SHP77 (cell line): ENCODE measurements at places on chromosomes 2 and 18.

DNA sequence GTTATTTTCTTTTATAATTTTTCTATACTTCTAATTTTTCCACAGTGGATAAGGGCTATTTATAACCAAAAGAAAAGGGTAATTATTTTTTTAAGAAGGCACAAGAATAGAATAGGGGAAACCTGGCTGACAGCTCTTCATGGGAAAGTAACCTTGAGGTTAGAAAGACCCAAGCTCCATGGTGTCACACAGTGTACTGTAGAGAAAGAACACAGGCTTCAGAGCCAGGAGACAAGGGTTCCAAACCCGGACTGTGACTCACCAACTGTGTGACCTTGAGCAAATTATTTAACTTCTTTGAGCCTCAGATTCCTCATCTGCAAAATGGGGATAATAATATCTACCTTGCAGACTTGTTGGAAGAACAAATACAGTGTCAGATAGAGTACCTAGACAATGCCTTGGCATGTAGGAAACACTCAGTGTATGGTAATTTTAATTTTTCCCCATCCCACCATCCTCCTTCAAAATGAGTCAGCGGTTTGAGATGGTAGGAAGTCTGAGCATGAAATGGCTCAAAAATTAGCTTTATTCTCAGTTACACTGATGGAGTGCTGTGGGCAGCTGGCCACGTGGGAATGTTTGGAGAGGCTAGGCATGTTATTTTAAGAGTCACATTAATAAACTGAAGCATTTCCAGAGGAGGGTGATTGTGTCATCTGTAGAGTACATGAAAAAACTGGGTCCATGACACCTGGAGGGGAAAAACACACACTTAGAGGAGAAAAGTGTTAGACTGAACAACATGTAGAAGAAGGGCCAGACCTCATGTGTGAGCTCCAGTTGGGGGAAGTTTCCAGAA lies 36.7 kb downstream of the TMEM37 start:
- DNase-seq, result peak; percentile 9

DNA sequence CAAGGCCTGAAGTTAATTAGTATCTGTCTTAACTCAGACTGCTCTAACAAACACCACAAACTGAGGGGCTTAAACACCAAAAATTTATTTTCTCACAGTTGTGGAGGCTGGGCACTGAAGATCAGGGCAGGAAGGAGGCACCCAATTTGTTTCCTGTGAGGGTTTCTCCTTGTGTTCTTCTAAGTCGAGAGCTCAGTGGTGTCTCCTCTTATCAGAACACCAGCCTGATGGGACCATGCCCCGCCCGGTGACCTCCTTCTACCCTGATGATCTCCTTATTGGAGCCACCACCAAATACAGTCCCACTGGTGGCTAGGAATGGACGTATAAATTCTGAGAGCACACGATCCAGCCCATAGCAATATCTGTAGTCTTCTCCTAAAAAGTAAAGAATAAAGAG lies 20.5 kb downstream of the TMEM18 start:
- DNase-seq, result no peak

GRCh38 chr2:122168799-122169198 lies 413.3 kb downstream of the TSN start:
- DNase-seq, result no peak

DNA sequence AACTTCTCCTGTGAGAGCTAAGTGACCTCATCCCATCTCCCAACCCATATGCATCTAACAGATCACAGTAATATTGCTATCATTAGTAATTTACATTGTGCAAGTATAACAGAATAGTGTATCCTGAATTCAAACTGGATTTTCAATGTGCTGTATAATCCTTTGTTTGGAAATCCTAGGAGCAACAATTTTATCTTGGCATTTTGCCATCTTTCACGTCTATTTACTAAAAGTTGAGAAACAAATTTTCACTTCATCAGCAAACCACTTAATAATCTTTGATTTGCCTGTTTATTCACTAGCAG lies 3.8 kb downstream of the HNRNPLL start:
- DNase-seq, result no peak

DNA sequence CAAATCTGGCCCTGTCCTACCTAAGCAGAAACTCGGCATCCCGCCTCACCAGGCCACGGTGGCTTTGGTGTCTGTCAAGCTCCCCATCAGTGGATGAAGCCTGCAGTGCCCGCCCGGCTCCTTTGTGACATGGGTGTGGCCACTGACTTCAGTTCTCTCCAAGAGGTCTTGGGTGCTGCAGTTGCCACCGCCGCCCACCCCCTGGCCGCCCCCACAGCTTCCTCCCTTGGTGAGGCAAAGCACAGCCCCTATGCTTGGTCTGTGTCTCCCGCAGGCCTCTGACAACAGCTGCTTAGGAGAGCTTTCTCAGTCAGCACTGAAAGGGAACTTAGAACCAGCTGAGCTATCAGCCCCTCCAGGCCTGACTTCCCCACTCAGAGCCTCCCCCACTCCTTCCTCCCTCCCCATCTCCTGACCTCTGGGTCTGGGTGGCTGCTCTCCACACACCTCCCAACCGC lies 22.9 kb upstream of the GPR55 start:
- DNase-seq, result no peak

DNA sequence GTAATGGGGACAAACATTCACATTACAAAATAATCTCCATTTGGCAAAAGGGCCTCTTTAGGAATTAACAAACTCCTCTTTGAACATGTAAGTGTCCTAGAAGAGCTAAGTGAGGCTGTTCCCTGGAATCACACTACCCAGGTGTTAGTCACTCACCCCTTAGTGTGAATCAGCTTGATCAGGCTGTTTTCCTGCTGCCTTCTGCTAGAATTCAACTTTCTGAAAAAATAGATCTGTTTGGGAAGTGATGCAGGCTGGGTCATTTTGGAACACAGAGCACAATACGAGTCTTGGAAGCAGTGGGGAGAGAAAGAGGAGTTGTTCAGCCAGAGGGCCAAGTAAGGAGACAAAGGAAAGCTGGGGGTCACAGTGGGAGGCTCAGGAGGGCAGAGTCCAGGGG lies 40.0 kb downstream of the TTC32 start:
- DNase-seq, result no peak

- DNase-seq, result no peak
Observed at GRCh38 chr2:235389626-235390025, 104.2 kb upstream of the AGAP1 start.

DNA sequence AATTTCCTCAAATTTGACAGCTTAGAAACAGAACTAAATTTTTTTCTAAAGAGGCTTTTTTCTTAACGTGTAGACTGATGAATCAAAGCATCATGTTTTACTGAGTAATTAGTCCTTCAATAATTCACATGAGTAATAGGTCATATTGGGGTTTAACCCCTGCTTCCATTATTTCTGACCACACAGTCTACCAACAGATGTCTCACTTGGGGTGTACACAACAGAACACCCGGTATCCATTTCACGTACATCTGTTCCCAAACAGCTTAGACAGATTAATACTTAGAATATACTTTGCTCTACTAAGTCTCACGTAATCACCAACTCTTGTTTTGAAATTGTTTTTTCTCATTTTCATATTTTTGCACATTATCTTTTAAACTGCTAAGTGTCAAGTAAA lies 14.8 kb downstream of the CERKL start:
- DNase-seq, result no peak

DNA sequence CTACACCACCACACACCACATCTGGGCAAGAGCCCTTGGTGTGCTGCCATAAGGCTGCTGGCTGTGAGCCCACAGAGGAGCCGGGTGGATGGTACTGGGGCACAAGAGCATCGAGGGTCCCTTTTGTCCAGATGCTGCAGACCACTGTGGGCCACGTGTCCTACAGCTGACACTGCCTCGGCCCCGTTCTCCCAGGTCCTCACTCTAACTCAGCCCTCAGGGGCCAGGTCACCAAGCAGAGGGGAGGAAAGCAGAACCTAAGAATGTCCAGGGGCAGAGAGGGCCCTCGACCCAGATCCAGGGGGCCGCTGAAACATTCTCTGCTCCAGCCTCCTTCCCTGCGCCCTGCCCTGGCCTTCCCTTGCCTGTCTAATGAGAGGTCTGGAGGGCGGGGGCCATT lies 91.7 kb upstream of the ASB18 start:
- DNase-seq, result no peak

DNA sequence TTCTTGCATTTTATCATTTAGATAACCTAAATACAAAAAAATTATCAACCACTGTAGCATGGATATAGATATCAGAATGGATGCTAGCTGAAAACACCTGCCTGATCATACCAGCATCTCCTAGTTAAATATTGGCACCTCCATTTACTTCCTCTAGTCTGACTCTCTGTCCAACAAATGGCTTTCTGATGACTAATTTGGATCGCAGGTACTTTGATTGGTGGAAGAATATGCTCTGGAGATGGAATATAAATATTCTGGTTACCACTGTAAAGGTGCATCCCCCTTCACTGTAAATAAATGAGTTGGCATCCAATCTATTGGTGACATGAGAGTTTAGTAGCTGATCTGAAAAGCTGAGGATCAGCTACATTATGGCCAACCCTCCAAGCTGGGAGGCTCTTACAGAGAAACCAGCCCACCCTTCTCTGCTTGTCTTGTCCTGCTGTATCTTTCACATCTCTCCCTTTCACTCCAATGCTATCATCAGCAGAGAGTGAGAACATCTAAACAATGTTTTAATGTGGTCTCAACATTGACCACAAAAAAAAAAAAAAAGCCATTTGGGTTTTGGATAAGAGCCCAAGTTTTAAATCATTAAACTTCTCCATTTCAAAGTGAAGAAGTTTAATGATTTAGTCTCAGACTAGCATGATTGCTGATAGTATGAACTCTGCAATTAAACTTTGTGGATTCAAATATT lies 90.5 kb downstream of the PMAIP1 start:
- DNase-seq, result no peak

GRCh38 chr2:19458427-19459003 lies 100.1 kb upstream of the OSR1 start:
- no peak for DNase-seq

- DNase-seq, result no peak
Observed at GRCh38 chr2:112692918-112693317, 27.9 kb upstream of the NT5DC4 start.

- DNase-seq, result no peak
Observed at GRCh38 chr2:121748202-121748601, 7.2 kb upstream of the TSN start.

DNA sequence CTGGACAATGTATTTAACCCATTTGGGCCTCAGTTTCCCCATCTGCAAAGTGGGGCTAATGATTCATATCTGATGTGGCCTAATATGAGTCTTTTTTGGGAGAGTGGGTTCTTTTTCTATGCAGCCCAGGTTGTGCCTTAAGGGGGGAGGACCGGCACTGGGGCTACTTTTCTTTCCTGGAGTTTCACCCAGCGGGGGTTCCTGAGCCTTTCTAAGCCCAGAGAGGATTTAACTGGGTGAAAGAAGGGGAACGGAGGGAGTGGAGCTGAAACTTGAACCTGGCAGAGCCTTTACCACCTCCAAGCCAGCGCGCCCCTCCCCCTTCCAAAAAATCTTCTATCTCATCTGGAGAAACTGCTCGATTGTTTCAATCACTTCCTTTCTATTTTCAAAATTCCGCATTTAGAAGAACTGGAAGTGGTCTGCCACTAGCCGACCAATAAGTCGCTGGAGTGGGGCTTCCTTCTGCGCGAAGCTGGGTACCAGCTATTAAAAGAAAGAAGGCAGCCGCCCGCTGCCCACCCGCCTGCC lies 205.0 kb upstream of the SMAD2 start:
- DNase-seq, result no peak

GRCh38 chr18:56413862-56414261 lies 224.5 kb downstream of the TXNL1 start:
- DNase-seq, result no peak

- peak; percentile 55 for DNase-seq
Observed at GRCh38 chr2:129253461-129253812, 726.0 kb upstream of the RAB6C start.

- DNase-seq, result no peak
Observed at GRCh38 chr2:233336541-233336940, 17.8 kb upstream of the DGKD start.

DNA sequence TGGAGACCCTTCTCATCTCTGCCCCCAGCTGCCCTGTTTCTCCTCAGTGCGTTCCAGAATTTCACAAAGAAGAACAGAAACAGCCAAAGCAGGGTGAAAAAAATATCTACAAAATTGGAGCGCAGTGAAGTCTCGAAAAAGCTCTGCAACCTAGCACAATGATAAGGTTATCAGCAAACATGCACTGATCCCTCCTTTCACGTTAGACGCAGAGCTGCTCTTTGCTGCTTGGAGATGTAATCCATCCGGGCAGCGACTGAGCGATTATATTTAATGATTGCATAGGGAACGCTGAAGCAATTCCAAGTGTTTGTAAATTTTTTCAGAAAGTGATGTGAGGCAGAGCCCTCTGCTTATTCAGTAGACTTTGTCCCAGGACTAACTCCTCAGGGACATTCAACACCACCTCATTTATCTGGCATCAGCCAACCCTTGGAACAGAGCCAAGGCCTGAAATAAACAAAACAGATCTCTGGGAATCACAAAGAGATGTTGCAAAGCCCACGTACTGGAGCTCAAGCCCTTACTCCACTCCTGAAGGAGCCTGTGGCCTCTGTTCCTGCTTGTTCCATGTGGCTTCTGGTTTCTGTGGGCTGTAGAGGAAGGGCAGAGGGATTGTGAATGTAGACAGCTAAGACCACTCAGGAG lies 172.6 kb upstream of the BCL2L11 start:
- no peak for DNase-seq

DNA sequence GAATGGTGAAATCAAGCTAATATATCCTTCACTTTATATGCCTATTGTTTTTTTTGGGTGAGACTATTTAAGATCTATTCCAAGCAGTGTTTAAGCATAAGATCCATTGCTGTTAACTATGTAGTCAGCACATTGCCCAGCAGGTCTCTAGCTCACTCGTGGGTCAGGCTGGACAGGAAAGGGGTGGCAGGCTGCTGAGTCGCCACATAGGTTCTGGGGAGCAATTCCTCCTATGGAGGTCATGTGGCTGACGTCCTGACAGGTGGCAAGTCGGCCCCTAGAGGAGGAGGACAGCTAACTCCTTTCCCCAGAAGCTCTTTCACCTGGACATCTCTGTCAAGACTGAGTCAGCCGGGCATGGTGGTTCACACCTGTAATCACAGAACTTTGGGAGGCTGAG lies 13.9 kb upstream of the RAB31 start:
- DNase-seq, result no peak

DNA sequence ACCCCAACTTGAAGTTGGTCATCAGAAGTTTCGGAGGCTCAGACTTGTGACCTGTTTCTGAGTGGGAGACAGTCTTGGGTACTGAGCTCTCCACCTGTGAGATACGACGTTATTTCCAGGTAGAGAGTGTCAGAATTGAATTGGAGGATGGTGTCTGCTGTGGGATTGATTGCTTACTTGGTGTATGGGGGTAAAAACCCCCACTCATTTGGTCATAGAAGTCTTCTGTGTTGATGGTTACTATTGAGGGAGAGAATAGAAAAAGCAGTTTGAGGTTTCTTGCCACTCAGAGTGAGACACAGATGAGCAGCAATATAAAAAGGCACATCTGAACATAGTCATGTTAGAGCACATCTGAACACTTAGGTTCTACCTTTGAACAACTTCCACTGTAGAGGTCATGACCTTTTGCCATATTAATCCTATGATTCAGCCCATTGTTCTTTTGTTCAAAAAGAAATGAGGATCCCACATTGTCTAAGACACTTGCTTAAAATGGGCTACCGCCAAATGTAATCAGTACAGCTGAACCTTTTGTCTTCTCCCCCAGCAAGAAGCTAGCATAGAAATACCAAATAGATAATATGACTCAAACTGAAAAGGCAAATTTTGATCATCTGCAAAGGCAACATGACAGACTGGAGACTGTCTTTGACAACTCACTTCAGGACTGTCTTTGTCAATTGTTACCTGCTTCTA lies 73.3 kb downstream of the NAB1 start:
- no peak for DNase-seq
